Progenitor cell of endocrine pancreas (in vitro differentiated cells): ENCODE measurements at places on chromosomes 2 and 18. TPM values are rescaled to one million over a fixed set of nuclear protein-coding genes. Genes with fewer than 3 reads are reported as not detected.
A peak's percentile ranks its signal among the peaks of the same experiment; 100 is the strongest.

GRCh38 chr2:75751360-75751759 is 40.6 kb upstream of the GCFC2 start:
- DNase-seq, result no peak

Gene RAB17
- total RNA-seq, result 49.9 and 52.0 TPM in 2 replicates

Gene KCNJ3
- 9.6 TPM in 2 replicates for total RNA-seq

- DNase-seq, result no peak
Observed at GRCh38 chr18:48142994-48143393, 212.5 kb upstream of the SMAD2 start.

DNA sequence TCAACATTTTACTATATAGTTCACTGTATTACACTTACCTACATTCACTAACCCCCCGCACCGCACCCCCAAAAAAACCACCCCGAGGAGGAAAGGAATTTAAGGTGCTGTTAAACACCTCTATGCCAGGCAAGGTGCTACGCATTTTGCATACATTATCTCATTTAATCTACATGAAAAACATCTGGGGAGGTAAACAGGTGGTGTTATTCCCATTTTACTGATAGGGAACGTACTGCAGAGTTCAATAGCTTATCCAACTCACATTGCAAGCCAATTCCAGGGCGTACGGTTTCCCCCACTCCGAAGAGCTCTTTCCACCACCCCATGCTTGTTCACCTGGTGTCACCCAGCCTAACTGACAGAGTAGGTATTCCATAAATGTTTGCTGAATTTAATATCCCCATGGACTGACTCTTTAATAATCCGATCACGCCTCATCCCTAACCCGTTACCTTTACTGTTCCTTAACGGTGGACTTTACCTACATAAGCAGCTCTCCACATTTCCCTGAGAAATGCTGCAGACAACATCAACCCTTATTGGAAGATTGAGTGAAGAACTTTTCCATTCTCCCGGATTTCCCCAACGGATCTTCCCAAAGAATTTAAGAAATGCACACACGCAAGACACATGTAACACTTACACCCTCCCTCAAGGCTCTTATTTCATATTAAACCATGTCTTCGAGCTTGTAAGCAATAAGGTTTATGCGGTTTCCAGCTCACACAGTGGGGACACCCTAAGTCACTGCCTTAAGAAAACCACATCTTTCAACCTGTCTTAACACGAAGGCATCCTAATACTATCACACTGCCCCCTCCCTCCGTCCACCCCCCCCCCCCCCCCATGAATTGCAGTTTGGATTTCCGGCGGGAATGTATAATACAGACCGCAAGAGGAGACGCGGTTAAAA is 1.2 kb downstream of the RAPH1 start:
- DNase-seq, result no peak

- DNase-seq, result peak; percentile 44
Observed at GRCh38 chr2:86807468-86808275, 17.0 kb upstream of the CD8A start.
